ENCODE measurements at places on chromosomes 12 and 14. TPM values are rescaled to one million over a fixed set of nuclear protein-coding genes. Genes with fewer than 3 reads are reported as not detected.

GRCh38 chr12:7162691-7163114, 26.8 kb upstream of the PEX5 start:
- peak; percentile 22 for DNase-seq

DNA sequence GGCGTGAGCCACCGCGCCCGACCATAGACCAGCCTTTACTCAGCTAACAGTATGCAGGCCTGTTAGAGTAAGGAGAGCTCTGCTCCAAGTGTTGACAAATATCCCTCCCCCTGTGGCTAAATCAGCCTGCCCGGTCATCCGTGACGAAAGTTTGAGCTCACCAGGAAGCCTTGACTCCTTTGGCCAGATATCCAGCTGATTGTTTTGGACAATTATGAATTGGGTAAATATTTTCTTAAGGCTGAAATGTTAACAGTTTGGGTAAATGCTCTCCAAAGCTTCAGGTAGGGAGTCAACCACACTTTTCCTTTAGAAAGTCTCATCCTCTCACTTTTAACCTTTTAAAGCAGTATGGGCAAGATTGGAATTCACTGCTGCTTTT, 157.9 kb downstream of the PAWR start:
- no peak for DNase-seq

GRCh38 chr12:51749206-51749985, 99.1 kb downstream of the FIGNL2 start:
- DNase-seq, result no peak

DNA sequence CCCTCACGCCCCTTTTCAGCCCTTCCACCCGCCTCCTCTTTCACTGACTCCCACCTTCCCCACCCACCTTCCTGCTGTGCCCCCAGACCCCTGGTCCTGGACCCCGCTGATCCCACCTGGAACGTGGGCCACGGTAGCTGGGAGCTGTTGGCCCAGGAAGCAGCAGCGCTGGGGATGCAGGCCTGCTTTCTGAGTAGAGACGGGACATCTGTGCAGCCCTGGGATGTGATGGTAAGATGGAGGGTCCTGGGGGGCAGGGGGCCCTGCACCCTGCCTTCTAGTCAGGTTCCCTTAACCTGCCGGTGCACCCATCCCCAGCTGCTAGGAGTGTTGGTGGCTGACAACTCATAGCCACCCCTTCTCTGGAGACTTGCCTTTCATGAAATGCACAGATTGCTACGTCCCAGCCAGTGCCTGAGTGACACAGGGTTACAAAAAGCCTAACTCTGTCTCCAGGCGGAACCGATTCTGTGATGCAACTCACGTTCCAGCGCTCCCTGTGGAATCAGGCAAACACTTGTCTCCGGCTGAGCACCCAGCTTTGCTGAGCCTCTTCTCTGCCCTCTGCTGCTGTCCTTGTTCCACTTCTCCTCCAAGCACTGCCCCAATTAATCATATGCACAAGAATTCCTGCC, 15.0 kb upstream of the OAS2 start:
- DNase-seq, result no peak

DNA sequence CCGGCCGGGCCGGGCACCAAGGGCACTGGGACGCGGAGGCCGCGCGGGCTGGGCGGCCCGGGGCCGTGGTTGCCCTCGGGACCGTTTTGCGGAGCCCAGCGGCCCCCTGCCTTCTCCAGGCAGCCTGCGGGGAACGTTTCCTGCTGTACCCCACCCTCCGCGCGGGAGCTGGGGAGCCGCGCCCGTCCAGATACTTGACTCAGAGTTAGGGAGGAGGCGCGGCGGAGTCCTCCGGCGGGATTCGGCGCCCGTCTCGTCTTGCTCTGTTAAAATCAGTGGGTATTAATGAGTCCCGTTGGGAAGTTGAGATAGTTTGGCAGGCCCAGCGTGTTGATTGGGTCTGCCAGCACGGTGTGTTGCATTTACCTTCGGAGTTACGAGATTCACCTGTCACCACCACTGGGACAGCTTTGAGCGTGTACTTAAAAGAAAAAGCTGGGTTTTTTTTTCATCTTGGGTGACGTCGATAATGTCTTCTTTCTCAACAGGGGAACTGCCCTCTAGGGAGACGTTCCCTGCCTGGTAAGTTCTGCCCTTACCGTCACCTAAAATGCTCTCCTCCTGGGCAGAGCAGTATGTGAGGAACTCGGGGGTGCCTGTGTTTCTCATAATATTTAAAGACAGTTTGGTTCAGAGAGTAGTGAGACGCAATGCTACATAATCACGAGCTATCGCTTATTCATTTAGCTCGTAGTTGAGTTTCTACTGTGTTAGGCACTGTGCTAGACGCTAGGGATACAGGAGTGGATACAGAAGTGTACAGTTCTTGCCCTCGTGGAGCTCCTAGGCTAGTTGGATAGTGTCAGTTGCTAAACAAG, 596 bp downstream of the DLST start:
- no peak for DNase-seq

DNA sequence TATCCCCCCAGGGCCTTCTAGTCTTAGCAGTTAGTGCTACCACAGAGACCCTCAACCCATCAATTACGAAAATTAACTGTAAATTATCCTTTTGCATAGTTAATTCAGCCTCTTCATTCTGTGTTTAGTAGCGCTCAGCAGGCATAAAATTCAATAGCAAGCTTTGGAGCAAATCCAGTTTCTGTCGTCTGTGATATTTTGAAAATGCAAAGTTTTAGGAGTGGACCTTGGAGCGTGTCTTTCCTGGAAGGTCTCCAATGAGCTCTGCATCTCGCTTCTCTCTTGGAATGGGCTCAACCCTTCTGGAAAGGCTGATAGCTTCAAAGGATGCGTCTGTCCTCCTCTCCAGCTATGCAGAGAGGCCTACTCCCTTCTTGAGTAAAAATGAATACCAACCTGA, 222.9 kb downstream of the SLC15A4 start:
- DNase-seq, result no peak

DNA sequence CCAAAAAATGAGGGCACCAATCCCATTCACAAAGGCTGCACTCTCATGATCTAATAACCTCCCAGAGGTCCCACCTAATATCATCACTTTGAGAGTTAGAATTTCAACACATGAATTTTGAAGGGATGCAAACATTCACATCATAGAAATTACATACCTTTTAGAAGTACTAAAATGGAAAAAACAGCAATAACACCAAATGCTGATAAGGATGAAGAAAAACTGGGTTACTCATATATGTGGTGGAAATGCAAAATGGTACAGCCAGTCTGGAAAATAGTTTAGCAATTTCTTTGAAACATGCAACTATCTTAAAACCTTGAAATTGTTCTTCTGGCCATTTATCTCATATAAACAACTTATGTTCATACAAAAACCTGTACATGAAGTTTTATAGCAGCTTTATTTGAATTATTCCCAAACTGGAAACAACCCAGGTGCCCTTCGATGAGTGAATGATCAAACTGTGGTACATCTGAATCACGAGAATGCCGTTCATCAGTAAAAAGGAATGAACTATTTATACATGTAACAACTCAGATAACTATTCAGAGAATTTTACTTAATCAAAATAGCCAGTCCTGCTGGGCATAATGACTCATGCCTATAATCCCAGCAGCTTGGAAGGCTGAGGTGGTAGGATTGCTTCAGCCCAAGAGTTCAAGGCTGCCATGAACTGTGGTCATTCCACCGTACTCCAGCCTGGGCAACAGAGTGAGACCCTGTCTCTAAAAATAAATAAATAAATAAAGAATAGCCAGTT, 109.4 kb upstream of the SSTR1 start:
- DNase-seq, result no peak

- no peak for DNase-seq
These were observed 255.0 kb downstream of the NAV3 start for GRCh38 chr12:78085542-78086182.

DNA sequence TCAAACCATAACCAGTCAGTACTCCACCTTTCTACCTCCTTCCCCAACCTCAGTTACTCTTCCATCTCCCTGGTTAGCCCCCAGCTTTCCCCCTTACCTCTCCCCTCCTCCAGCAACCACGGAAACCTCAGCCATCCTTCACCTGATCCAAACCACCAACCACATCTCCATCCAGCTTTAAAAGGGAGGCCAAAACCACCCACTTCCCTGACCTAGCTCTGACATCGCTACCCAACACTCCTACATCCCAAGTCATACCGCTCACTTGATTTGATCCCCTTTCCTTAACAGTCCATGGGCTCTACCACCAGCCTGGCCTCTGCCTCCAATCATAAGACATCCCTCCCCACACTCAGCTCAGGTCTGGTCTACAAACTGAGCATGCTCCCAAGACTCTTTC, 1.5 kb downstream of the RAB35 start:
- DNase-seq, result no peak

GRCh38 chr12:55626154-55626553, 10.5 kb upstream of the OR10P1 start:
- no peak for DNase-seq

The NEDD8 gene
- polyA plus RNA-seq, result 250 TPM

The CAPZA3 gene
- 0.30 TPM for polyA plus RNA-seq

The ACSM4 gene
- not detected for polyA plus RNA-seq

The DPPA3 gene
- not detected for polyA plus RNA-seq

The NPAS3 gene
- polyA plus RNA-seq, result 8.9 TPM

The PMEL gene
- polyA plus RNA-seq, result 5.3 TPM

All from renal cortex interstitium (tissue), 15 donors.